ENCODE measurements at places on chromosomes 12 and 14. TPM values are rescaled to one million over a fixed set of nuclear protein-coding genes. Genes with fewer than 3 reads are reported as not detected.

Gene CELA1
- total RNA-seq: not detected

Gene NRXN3
- total RNA-seq: 0.49 TPM

Gene LRFN5
- total RNA-seq: 10.0 TPM

Gene EMP1
- 70.0 TPM for total RNA-seq

Gene FOXG1
- total RNA-seq: under 0.01 TPM

Gene EML1
- total RNA-seq: 39.6 TPM

Gene PPM1A
- 31.8 TPM for total RNA-seq

- no peaks in the 10 kb centered on the region for H3K4me1 ChIP-seq
- no peak overlapping the region for H3K4me3 ChIP-seq
- H3K36me3 ChIP-seq: no peaks in the 10 kb centered on the region
- peak; percentile 63 for DNase-seq
- peaks cover 1% of the 10 kb centered on the region for H3K27me3 ChIP-seq
These were observed 477.1 kb upstream of the CCDC196 start for GRCh38 chr14:66009089-66009488.

DNA sequence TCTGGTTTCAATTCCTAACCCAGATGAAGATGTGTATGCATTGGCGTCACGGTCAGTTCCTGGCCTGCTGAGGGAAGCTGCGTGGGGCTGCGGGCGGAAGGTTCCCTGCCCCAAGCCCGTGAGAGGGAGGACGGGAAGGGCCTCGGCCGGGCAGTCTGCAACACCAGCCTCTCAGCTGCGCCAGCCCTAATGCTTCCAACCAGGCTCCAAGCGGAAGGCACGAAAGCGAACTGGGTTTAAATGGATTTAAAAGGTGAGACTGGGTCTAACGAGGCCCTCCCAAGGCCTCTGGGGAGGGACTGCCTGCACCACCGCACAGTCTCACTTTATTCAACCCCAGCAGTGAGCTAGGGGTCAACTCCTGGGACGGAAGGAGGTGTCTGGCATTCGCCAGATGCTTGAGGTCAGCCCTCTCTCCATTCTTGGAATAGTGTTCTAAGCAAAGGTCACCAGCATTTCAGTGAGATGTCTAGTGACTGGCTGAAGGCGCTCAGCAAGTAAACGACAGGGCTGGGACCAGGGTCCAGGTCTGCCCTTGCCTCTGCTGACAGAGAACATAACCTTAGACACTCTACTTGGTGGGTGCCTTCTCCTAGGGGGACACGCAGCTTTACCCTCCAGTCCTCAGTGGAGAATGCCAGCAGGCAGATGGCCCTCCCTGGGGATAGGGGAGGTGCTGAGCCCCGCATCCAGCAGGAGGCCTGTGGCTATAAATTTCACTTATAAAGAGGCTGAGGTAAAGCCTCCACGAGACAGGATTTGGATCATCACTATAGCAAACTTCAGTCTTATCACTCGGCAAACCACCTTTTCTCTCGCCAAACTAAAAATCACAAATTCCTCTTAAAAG, 92.2 kb downstream of the PIWIL1 start:
- H3K27me3 ChIP-seq: no peaks in the 10 kb centered on the region
- H3K4me3 ChIP-seq: no peak overlapping the region
- no peak overlapping the region for H3K27ac ChIP-seq
- no peaks in the 10 kb centered on the region for H3K36me3 ChIP-seq
- H3K4me1 ChIP-seq: no peaks in the 10 kb centered on the region

GRCh38 chr14:51912112-51912786, 51.8 kb downstream of the GNG2 start:
- H3K27ac ChIP-seq: no peak overlapping the region
- peaks cover 6% of the 10 kb centered on the region for H3K4me1 ChIP-seq
- H3K4me3 ChIP-seq: no peak overlapping the region
- DNase-seq: no peak
- peaks cover 2% of the 10 kb centered on the region for H3K36me3 ChIP-seq

DNA sequence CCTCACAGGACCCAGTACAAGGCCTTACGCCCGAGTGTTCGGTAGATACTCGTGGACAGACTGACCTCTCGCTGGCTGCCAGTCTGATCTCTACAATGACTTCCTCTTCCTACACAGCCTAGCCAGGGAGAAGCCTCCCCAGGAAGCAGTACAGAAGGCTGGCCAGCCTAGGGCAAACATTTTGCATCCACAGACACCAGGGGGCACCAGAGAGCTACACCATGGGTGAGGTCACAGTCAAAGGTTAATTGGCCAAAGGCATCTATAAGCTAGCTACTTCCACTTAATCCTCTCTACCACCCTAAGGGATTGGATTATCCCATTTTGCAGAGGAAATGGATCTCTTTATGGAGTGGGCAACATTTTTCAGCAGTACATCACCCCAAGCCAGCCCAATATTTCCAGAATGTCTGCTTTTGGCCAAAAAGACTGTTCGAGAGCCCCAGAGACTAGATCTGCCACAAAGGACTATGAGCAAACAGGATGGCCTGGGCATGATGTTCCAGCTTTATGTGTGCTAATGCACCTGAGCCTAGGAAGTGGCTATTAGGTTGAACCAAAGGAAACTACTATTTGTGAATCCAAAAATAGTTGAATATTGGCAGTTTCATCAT, 14.6 kb upstream of the PNMA1 start:
- no peaks in the 10 kb centered on the region for H3K27me3 ChIP-seq
- peak; percentile 88 for DNase-seq
- H3K4me1 ChIP-seq: peaks cover 44% of the 10 kb centered on the region
- H3K27ac ChIP-seq: peak overlapping the region; percentile 37
- H3K36me3 ChIP-seq: peaks cover 86% of the 10 kb centered on the region

- H3K4me1 ChIP-seq: peaks cover 58% of the 10 kb centered on the region
- peak overlapping the region; percentile 79 for H3K27ac ChIP-seq
- H3K36me3 ChIP-seq: peaks cover 43% of the 10 kb centered on the region
- peak; percentile 87 for DNase-seq
- H3K27me3 ChIP-seq: no peaks in the 10 kb centered on the region
These were observed 12.2 kb downstream of the GPR84 start for GRCh38 chr12:54352022-54352531.

GRCh38 chr14:58646479-58646878, 8.7 kb downstream of the DACT1 start:
- no peaks in the 10 kb centered on the region for H3K4me1 ChIP-seq
- H3K36me3 ChIP-seq: peaks cover 36% of the 10 kb centered on the region
- no peak overlapping the region for H3K27ac ChIP-seq
- H3K27me3 ChIP-seq: no peaks in the 10 kb centered on the region

GRCh38 chr12:45362291-45362690, 146.4 kb downstream of the ANO6 start:
- H3K27me3 ChIP-seq: no peaks in the 10 kb centered on the region
- peaks cover 5% of the 10 kb centered on the region for H3K4me1 ChIP-seq
- no peak for DNase-seq
- H3K27ac ChIP-seq: no peak overlapping the region

GRCh38 chr12:62331306-62331705, 71.1 kb downstream of the USP15 start:
- no peak for DNase-seq
- peaks cover 2% of the 10 kb centered on the region for H3K36me3 ChIP-seq
- no peak overlapping the region for H3K27ac ChIP-seq
- no peaks in the 10 kb centered on the region for H3K27me3 ChIP-seq

DNA sequence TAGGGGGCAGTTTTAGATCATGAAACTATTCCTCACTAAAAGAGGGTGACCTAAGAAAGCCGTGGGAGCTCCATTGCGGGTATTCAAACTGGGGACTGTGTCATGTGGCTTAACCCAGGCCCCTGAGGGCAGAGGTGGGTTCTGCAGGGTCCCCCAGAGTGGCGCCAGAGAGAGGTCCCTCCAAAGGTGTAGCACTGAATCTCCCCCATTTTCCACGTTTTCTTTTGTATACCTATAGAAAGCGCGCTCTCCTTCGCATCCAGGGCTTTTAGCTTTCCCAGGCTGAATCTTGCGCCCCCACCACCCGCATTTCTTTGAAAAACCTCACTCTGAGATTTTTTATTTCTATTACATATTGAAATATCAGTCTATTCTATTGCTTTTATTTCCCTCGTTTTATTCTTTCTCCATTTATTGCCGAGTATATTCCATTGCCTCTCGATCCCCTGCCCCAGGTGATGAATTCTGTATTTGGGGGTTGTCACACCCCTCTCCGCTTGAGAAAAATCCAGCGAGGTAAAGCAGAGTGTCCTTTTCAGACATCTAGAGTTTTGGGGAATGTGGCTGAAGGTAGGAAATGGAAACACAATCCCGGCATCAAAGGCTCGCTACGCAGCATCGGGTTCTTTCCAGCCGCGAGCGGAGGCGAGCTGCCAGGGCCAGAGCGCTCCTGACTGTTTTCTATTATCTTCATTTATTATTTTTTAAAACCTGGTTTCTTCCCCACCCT, 870 bp upstream of the HOXC13 start:
- H3K4me3 ChIP-seq: no peak overlapping the region
- no peaks in the 10 kb centered on the region for H3K36me3 ChIP-seq
- no peak overlapping the region for H3K27ac ChIP-seq
- H3K27me3 ChIP-seq: peaks cover 96% of the 10 kb centered on the region
- no peak for DNase-seq

GRCh38 chr12:72610342-72610741, 338.2 kb downstream of the TRHDE start:
- no peaks in the 10 kb centered on the region for H3K27me3 ChIP-seq
- no peaks in the 10 kb centered on the region for H3K4me1 ChIP-seq
- H3K4me3 ChIP-seq: no peak overlapping the region
- H3K27ac ChIP-seq: no peak overlapping the region
- DNase-seq: no peak

DNA sequence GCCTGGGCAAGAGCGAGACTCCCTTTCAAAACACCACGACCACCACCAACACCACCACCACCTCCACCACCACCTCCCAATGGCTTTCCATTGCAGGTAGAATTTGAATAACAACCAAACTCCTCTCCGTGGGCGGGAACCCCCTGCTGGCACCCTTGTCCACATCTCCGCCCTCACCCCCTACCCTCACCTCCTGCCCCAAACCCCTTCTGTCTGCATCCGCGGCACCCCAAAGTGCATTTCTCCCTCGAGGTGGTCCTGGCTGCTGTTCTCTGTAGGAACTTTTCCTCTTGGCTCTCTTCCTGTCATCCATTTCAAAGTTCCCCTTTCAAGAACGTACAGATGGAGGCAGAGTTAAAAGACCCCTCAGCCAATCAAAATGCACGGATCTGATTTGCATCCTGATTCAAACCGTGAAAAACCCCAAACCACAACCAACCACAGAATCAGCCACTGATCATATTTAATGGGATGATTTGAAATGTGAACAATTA, 3.8 kb downstream of the SDSL start:
- no peak overlapping the region for H3K4me3 ChIP-seq
- H3K27ac ChIP-seq: no peak overlapping the region
- no peak for DNase-seq
- no peaks in the 10 kb centered on the region for H3K36me3 ChIP-seq

GRCh38 chr12:8698879-8699278, 1.1 kb downstream of the RIMKLB start:
- peaks cover 4% of the 10 kb centered on the region for H3K36me3 ChIP-seq
- H3K4me1 ChIP-seq: peaks cover 11% of the 10 kb centered on the region
- no peaks in the 10 kb centered on the region for H3K27me3 ChIP-seq
- peak; percentile 46 for DNase-seq
- peak overlapping the region; percentile 98 for H3K4me3 ChIP-seq
- peak overlapping the region; percentile 98 for H3K27ac ChIP-seq

- H3K27ac ChIP-seq: no peak overlapping the region
- H3K4me3 ChIP-seq: no peak overlapping the region
- DNase-seq: no peak
- no peaks in the 10 kb centered on the region for H3K27me3 ChIP-seq
- peaks cover 9% of the 10 kb centered on the region for H3K36me3 ChIP-seq
These were observed 39.5 kb downstream of the EVL start for GRCh38 chr14:100104523-100105300.

DNA sequence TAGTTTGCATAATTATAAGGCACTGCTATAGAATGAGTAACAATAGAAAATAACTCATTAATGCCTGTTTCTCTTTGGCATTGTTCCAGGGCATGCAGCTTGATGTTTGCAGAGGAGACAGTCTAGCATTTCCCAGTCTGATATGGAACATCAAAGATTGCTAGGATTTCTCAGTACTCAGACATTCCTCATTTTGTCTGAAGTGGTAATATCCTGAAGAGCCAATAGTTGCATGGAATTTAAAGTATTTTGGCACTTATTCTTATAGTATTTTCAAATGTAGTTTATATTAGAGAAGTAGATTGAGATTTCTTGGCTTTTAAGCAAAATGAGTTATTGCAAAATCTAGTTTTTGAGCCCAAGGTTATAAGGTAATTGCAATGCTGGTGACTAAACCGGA, 337.3 kb upstream of the E2F7 start:
- DNase-seq: peak; percentile 28
- H3K4me1 ChIP-seq: no peaks in the 10 kb centered on the region
- no peak overlapping the region for H3K27ac ChIP-seq
- no peak overlapping the region for H3K4me3 ChIP-seq

DNA sequence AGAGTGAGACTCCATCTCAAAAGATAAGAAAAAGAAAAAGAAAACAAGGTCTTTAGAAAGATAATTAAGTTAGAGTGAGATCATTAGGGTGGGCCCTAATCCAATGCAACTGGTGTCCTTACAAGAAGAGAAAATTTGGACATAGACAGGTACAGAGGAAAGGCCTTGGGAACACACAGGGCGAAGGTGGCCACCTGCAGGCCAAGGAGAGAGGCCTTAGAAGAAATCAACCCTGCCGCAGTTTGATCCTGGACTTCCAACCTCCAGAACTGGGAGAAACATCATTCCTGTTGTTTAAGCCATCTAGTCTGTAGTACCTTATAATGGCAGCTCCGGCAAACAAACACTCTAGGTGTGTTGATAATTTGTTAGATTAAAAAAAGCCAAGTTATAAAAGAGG, 491.9 kb downstream of the MED13L start:
- DNase-seq: no peak
- H3K4me1 ChIP-seq: no peaks in the 10 kb centered on the region
- no peaks in the 10 kb centered on the region for H3K36me3 ChIP-seq
- H3K4me3 ChIP-seq: no peak overlapping the region
- no peaks in the 10 kb centered on the region for H3K27me3 ChIP-seq
- H3K27ac ChIP-seq: no peak overlapping the region

DNA sequence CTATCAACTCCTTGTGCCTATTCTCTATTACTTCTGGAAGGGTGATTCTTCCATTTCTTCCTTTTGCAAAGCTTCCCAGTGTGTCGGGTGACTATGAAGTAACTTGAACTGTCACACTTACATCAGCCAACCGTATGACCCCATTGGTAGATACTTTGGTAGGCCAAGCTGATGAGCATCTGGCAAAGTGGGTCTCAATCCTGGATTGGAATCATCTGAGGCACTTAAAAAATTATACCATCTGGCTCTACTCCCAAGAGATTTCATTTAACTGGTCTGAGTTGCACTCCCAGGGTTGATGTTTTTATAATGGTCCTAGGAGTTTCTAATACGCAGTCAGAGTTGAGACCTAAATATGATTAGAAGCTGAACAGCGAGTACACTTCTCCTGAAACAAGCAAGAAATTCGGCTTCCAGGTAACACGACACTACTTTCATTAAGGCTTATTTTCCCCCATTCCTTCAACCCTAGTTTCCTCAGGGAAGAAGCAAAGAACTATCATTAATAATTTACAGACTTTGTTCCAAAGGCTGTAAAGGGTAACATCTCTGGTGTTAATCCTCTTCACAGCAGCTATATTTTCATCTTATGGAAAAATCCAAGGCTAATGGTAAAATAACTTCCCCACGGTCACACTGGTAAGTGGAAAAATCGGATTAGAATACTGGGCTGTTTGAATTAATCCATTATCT, 76.8 kb downstream of the PDE6H start:
- H3K27ac ChIP-seq: no peak overlapping the region
- no peaks in the 10 kb centered on the region for H3K36me3 ChIP-seq
- DNase-seq: no peak
- no peaks in the 10 kb centered on the region for H3K4me1 ChIP-seq

- DNase-seq: no peak
- H3K4me1 ChIP-seq: no peaks in the 10 kb centered on the region
- no peaks in the 10 kb centered on the region for H3K27me3 ChIP-seq
- H3K27ac ChIP-seq: no peak overlapping the region
- H3K36me3 ChIP-seq: no peaks in the 10 kb centered on the region
These were observed 175.8 kb downstream of the TTC8 start for GRCh38 chr14:89000007-89000942.

Data from muscle of leg (tissue), 16 donors.